ENCODE measurements at places on chromosomes 2 and 18.

DNA sequence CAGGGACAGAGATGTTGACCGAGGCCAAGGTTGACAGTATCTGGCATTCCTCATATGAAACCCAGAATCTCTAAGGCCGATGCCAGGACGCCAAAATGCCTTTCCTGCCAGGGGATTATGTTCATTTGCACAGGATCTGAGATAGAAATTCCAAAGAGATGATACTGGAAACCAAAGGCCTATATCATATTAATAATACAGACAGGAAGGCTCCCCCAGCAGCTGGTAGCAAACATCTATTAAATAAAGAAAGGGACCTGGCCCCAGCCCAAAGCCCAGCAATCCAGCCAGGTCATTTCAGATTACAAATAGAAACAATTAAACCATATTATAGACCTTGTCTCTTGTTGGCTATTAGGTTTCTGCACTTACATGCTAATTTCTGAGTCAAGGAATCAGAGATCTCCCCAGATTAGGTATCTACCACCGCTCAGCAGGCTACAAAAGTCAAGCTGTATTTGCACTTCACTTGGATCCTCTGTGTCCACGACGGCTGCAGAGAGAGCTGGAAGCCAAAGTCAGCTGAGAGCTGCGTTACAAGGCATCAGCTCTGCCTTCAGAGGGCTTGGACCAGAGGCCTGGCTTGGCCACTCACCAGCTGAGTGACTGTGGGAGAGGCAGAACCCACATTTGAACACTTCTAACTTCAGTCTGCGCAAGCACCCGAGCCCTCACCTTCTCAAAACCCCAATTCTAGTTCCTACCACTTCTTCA is 269.3 kb upstream of the SIX2 start:
- peak; percentile 37 for DNase-seq

DNA sequence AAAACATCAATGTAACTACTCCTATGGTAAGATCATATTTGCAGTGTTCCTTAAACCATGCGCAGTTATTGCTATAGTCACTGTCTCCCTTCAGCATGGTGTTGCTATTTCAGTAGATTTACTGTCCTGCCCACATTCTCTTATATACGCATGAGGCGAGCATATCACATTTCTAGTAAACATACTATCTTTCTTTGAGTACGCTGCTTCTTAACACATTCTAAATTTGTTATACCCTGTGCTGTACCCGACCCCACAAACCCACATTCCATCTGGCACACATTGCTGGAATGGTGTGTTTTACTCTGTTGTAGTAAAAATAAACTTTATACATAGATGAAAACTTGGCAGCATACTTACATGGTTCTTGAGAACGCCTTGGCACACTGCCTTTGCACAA is 163.3 kb downstream of the QPCT start:
- no peak for DNase-seq

GRCh38 chr2:226892729-226893128 is 56.9 kb downstream of the RHBDD1 start:
- peak; percentile 58 for DNase-seq

GRCh38 chr2:69518841-69519240 is 81.6 kb upstream of the NFU1 start:
- DNase-seq: no peak

- DNase-seq: no peak
These were observed 118.2 kb upstream of the NOL4 start for GRCh38 chr18:34342960-34343359.

- no peak for DNase-seq
These were observed 31.2 kb downstream of the GPC1 start for GRCh38 chr2:240466579-240467148.

DNA sequence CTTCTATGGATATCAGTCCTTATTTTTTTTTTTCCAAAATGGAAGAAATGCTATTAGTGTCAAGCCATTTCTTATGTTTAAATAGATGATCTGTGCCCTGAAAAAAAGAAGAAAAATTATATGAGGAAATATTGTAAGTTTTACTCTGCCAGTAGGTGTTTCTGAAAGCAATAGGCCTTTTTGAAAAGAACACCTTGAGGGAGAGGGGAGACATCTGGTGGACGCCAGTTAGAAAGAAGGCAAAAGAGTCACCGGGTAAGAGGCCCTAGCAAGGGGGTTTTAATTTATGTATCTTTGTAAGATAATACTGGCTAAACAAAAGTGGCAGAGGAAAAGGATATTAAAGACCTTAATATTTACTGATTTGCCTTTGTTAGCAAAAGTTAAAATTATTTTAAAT is 56.1 kb downstream of the DYNAP start:
- peak; percentile 1 for DNase-seq

- DNase-seq: no peak
These were observed 378.4 kb upstream of the HNRNPA3 start for GRCh38 chr2:176834226-176834625.

GRCh38 chr2:74863802-74864248 is 29.9 kb downstream of the HK2 start:
- no peak for DNase-seq

DNA sequence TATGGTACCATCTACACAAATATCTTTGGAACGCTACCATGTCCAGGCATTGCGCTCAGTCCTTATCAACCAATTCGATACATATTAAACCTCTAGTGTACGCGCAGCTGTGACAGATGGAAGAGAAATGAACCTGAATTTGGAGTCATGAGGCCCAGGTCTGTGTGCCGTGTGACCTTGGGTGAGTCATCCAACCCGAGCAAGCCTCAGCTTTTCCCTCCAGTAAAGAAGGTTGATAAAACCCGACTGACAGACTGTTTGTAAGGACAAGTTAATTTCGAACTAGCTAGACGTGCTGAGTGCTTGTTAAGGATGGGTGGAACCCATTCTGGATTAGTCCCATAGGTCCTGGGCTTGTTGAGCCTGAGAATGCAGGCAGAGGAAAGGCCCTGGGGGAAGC is 28.2 kb downstream of the GREB1 start:
- DNase-seq: no peak

DNA sequence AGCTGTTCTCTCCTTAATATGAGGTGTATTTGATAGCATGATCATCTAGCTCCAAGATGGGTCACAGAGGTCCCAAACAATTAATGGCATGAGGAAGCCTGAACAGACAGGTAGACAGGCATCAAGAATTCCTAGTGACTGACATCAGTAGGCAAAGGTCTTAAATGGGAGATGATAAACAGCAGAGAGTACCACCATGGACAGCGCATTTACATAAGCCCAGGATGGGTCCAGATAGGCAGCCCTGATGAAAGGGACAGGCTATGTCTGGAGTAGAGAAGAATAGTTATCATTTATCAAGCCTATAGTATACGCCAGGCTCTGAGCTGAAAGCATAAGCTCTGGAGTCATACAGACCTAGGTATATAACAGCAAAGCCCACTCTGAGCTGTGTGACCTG is 434.7 kb upstream of the SETBP1 start:
- no peak for DNase-seq

- DNase-seq: no peak
These were observed 291.4 kb upstream of the POU3F3 start for GRCh38 chr2:104562537-104562936.

DNA sequence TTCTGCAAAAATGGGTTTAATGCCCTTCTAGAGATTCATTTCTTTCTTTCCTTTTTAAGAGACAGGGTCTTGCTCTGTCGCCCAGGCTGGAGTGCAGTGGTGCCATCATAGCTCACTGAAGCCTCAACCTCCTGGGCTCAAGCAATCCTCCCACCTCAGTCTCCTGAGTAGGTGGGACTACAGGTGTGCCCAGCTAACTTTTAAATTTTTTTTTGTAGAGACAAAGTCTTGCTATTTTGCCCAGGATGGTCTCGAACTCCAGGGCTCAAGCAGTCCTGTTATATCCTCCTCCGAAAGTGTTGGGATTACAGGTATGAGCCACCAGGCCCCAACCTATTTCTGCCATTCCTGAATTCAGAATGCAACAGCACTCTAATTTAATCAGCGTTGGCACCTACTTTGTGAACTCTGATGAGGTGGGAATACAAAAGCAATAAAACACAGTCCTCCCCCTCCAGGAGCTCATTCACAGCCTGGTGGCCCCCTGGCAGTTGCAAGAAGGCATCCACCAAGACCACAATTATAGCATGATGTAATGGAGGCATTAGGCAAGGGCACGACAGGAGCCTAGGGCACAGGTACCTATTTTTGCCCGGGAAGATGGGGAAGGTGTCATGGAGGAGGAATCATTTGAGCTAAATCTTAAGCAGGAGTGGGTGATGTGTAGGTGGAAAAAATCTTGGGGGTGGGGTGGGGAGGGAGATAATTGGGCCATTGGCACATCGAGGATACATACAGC is 5.1 kb downstream of the RHOB start:
- DNase-seq: no peak

DNA sequence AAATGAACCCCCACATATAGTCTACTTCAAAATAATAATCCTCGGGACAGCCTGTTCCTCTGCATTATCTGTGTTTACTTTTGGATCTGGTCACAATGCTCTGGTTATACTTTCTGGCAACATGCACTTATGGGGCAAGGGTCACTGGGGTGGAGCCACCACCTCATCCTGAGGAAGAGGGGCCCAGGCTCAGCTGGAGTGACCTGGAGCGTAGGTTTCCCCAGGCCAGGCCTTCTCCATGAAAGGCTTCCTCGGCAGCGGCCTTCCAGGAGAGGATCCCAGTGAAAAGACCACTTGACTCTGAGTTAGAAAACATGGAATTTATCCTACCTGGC is 237.4 kb downstream of the SETBP1 start:
- no peak for DNase-seq
